Tibial nerve (tissue), 4 donors: ENCODE measurements at places on chromosomes 13 and 19.

GRCh38 chr13:78786459-78786858, 127.5 kb upstream of the OBI1 start:
- no peak for DNase-seq

DNA sequence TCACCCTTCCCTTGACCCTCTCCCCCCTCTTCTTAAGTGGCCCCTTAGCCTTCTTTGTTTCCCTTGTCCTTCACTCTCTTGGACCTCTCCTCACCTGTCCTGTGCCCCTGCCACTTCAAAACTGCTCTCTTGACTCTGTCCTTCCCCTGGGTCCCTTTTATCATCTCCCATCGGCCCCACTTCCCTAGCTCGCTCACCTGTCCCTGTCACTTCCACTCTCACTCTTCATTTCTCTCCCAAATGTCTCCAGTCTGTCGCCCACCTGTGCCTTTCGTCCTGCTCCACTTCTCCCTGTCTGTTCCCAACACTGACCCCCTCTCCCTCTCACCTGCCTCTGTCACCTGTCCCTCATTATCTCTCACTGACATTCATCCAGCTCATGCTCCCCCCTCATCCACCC, 699 bp downstream of the IFNL1 start:
- no peak for DNase-seq

DNA sequence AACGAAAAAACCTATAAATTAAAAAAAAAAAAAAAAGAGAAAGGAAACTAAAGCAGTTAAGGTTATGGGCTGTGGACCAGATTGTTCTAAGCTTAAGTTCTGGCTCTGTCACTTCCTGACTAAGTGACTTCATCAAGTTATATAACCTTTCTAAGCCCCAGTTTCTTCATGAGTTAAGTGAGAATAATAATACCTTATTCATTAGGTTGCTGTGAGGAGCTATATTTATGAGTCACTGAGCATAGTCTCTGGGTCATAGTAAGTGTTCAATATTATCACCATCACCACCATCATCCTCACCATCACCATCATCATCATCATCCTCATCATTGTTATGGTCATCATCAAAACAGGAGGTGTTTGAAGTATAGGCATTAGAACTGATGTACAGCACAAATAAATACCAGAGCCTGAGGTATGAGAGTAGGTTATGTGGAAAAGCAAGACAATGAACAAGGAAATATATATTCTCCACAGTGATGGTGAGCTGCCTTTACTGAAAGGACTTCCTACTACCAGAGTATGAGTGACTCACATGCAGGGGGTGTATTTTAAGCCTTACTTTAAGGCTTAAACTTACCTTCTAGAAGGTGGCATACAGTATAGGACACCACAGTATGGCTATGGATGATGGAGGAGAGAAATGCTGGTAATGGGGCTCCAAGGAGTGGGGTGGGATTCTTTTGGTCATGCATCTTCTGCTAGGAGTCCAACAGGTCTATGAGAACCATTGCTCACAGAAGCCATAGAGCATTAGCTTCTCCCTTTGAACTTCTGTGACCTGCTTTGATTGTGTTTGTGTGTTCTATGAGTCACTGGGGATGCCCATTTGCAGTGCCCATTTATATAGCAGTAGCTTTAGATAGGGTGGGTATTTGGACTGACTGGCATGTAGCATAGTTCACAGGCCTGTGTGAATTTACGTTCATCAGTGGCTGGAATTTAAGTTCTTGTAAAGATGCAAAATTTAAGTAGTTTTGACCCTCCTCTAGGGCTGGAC, 104.4 kb downstream of the KLF5 start:
- DNase-seq, result no peak

- no peak for DNase-seq
Measured at GRCh38 chr13:114112231-114112825, 20.1 kb downstream of the RASA3 start.

GRCh38 chr13:39916330-39916729, 260.9 kb downstream of the COG6 start:
- DNase-seq, result no peak

- no peak for DNase-seq
Measured at GRCh38 chr13:24146961-24147569, 13.5 kb upstream of the SPATA13 start.

DNA sequence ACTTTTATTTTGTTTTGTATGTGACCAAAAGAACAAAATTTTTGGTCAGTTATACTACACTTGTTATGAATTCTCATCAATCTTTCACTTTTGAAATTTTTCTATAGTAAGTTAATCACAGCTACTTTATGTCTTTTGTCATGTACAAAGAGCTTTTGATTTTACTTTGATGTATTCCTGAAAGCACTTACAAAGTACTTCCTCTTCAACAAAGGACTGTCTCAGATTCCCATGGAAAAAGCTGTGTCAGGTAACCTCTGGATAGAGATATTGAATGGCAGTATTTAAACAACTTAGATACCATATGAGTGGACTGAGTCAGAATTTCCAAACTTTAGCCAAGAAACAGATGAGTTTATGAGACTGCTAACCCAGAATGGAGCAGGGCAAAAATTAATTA, 689.3 kb upstream of the ATXN8OS start:
- no peak for DNase-seq

- DNase-seq, result no peak
Measured at GRCh38 chr13:84130495-84131114, 248.3 kb upstream of the SLITRK1 start.

DNA sequence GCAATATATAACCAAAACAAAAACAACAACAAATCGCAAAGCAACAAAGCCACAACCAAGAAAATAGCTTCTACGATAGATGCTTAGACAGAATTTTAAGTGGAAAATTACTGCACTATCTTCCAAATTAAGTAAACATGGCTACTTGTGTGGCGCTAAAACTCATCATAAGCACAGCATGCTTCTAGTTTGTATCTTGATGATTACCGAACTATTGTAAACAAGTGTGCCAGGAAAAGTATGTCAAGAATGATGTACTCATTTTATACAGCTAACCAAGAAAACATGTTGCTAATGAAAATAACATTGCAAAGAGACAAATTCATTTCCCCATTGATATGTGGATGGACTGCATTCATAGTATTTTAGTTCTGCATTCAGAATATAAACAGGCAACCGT, 271.9 kb upstream of the GPC6 start:
- no peak for DNase-seq

DNA sequence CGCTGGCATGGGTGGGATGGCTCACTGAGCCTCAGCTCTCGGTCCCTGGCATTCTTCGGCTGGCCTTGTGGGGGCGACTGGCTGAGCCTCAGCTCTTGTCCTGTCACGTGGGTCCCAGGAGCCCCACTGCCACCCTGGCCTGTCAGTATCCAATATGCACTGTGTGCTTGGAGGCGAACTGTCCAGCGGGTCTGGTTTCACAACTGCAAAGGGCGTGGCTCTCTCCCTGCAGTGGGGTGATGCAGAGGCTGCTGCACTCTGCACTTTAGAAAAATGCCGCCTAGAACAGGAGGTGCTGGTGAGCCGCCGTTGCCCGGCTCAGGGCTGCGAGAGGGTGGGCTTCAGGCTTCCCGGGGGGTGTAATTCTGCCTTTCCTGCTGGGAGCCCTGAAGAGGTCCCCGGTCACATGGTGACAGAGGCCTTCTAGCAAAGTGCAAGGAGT, 17.0 kb upstream of the TMEM255B start:
- DNase-seq, result no peak

DNA sequence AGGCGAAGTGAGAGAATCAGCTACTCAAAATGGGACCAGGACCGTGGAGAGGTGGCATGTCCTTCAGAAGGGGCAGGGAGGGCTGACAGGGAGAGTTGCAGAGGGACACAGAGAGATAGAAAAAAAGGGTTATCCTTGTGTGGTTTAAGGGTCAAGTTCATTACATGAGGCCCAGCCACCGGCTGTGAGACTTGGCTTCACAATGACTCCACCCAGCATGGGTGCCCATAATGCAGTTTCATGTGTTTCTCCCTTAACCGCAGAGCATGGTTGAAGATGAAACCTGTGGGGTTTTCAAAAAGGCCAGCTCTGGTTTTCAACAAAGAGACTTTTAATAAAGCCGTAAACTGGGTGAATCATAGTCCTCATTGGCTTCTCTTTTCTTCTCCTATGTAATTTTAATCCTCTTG, 164.6 kb downstream of the KLF5 start:
- DNase-seq, result no peak

DNA sequence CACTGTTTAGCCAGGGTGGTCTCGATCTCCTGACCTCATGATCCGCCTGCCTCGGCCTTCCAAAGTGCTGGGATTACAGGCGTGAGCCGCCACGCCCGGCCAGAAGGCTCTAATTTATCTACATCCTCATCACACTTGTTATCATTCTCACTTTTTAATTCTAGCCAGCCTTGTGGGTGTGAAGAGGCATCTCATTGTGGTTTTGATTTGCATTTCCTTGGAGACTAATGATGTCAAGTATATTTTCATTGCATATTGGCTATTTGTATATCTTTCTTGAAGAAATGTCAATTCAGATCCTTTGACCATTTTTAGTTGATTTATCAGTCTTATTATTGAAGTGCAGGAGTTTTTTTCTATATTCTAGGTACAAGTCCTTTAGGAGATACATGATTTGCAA, 27.7 kb upstream of the HIF3A start:
- DNase-seq, result no peak

- no peak for DNase-seq
Measured at GRCh38 chr19:33603377-33603776, 18.4 kb upstream of the CHST8 start.

GRCh38 chr19:49875857-49876421, 1.2 kb downstream of the AKT1S1 start:
- DNase-seq, result no peak

- DNase-seq, result no peak
Measured at GRCh38 chr13:88417801-88418200, 746.6 kb downstream of the SLITRK5 start.

GRCh38 chr19:17762505-17763229, 11.4 kb downstream of the FCHO1 start:
- no peak for DNase-seq

DNA sequence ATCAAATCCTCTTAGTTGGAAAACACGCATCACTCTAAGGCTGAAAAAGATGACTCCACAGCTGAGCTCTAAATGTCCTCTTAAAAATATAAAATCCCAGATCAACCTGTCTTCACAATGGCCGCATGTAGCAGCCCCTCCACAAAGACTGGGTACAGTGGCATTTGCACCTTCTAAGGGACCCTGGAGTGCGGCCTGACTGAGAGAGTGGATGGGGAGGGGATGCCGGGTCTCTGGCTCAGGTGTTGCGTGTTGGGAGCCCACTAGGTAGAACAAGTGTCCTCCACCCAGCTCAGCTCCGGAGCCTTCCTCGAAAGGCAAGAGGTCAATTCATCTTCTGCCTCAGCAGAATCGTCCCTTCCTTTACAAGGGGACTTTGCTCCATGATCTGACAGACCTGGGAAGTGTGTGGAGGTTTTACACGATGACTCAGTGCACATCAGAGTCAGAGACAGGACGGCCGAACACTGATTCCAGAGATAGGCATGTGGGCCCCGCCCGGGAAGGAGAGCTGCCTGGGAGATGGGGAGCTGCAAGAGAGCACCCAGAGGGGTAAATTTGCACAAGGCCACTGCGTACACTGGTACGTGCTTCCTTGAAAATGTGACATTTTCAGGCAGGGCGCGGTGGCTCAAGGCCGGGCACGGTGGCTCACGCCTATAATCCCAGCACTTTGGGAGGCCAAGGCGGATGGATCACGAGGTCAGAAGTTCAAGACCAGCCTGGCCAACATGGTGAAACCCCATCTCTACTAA, 23.5 kb upstream of the SLC15A1 start:
- no peak for DNase-seq

GRCh38 chr13:34247596-34247995, 429.6 kb downstream of the RFC3 start:
- DNase-seq, result no peak

DNA sequence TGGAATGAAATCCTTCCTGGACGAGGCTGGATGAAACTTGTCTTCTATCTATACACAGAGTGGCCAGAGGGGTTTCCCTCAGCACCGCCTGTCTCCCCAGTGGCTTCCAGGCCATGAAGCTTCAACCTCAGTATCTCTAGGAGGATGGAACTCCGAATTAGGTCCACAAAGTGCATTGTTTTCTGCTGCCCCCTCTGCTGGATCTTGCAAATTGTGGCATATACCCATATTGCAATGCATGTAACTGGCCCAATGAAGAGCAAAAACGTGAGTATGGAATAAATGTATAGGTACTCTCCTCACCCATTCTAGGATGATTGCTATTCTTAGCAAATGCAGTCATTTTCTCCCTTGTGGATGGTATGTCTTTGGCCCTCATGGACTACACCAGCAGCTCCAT, 14.7 kb upstream of the LILRB4 start:
- DNase-seq, result no peak

DNA sequence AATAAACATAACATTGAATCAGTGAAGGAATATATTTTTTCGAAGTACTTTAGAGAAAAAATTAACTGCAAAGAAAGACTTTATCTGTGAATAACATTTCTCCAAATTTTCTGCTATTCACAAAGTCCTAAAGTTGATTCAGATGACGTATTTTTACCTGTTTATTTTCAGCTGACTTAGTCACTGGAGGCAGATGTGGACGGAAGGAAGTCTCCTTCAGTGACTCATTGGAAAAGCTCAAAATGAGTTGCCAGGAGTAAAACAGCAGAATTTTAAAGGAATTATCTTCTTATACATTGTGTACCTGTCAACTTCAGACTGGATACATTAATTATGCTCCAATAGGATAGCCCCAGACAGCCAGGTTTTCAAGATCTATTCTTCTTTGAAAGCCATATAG, 679.3 kb upstream of the GPC6 start:
- no peak for DNase-seq

DNA sequence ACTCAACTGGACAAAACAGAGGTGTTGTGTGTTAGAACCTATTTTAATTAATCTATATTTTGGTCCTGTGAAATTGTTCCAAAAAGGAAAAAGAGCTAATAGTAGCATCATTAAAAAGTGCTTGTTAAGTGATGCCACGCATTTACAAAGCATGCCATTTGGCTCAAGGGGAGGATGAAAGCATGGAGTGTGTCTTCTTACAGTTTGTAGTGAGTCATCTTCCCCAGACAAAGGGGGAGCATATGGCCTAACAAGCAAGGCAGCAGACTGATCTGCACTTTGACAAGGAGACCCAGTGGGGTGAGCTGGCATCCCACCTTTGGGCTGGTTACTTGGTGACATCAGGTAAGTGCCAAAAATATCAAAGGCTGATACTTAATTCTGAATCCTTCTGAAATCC, 297.0 kb downstream of the FGF9 start:
- DNase-seq, result no peak

DNA sequence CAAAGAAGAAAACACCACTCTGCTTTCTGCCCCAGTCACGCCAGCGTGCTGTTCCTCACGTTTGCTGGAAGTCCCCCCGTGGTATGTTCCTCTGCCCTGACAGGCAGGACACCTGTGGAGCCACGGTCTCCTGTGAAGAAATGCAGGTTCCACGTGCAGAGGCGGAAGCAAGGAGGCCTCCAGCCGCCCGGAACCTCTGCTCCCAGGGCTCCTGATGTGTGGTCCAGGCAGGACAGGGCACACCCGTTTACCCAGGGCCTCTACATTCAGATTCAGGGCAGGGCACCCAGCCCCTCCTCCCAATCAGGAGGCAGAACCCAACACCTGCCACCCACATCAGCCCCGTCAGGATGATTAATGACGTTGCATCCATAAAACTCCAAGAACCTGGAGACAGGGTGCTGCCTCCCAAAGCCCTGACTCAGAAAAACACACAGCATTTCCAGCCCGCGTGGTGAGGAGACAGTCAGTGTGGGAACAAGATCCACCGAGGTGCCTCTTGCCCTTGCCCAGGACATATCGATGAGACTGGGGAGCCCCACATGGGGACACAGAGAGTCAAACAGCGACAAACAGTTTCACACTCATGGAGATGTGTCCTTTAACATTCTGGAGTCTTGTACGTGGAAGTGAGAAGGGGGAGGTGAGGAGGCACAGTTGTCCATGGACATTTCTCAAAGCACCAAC, 76.2 kb downstream of the COL4A1 start:
- DNase-seq, result no peak

- DNase-seq, result no peak
Measured at GRCh38 chr13:112686987-112687386, 2.9 kb upstream of the ATP11A start.
